ENCODE measurements at places on chromosomes 2 and 18.

DNA sequence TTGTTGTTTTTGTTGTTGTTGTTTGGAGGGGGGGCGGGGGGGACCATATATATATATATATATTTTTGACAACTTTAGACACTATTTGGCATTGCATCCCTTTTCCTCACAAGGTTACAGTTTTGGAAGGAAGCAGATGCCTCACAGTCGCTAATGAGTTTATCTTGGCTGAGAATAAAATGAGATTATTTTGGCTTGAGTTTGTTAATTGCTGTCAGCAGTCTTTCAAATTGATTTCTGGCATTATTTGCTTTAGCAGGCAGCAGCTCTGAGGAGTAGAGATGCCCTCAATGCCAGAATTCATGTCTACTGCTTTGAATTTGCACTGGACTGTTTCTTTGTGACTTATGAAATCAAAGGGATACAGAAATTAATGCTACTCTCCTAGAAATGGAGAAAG, 595.2 kb upstream of the HNMT start:
- DNase-seq: no peak

- DNase-seq: no peak
These were observed 2.3 kb upstream of the PSD4 start for GRCh38 chr2:113171334-113172075.

GRCh38 chr2:177265824-177266817, 1.6 kb upstream of the NFE2L2 start:
- no peak for DNase-seq

DNA sequence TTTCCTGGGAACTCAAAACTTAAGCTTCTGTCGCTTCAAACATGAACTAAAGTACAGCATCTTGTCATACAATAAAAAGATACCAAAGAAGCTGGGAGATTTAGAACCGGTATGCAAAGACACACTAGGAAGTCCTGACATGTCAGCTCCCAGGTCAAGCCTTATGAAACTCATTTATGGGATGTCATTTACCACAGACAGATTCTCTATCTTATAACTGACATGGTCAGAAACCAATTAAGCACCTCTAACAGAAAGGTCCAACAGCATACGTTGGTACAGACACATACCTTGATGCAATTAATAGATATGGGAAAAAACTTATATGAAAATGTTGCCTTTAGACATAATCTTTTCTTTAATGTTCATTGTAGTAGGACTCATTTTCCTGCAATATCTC, 169.0 kb downstream of the SRBD1 start:
- DNase-seq: no peak

GRCh38 chr2:68342470-68342869, 22.6 kb upstream of the PLEK start:
- no peak for DNase-seq

DNA sequence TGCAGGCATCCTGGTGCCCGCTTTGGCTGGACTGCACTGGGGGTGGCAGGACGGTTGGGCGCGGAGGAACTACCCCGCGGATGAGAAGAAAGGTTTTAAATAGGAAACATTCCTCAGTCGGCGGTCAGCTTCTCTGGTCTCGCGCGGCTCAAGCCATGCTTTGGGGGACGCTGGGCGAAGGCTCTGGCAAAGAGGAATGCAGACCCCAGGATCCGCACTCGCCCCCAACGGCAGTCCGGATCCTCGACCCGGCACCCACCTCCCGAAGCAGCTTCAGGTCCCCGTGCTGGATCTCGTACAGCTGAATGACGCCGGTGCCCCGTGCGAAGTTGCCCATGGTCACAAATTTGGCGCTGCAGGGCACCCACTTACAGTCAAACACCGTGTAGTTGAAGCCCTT, 686 bp upstream of the PNO1 start:
- DNase-seq: no peak

- no peak for DNase-seq
These were observed 55.0 kb upstream of the CTDP1 start for GRCh38 chr18:79624356-79625170.

DNA sequence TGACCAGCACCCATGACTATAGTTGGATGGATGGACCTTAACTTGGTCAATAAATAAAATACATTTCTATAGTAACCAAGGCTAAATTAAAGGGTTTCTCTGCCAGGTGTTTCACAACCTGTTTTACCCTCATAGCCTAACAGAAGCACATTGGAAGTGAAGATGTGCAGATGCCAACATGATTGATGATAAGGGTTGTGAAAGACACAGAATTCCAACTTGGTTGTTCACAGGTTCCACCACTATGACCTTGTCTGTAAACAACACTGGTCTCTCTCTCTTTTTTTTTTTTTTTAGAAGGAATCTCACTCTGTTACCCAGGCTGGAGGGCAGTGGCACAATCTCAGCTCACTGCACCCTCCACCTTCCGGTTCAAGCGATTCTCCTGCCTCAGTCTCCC, 37.5 kb upstream of the PTH2R start:
- DNase-seq: no peak

- DNase-seq: no peak
These were observed 14.3 kb upstream of the TRIB2 start for GRCh38 chr2:12702168-12703121.

DNA sequence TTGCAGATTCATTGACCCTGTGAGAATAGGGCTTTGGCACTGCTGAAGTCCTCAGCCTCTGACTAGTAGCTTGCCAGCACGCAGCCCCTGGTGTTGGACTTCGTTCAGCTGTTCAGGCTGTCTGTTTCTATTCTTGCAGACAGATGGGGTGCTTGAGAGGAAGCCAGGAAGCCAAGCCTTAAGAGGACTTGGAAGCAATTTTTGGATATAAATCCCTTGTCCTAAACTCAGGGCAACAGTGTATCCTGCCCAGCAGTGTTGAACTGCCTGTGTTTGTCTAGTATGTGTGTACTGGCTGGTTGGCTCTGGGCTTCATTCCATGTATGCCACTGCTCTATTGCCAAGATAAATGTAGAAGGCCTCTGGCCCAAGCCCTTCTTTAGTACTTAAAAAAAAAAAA, 108.6 kb downstream of the COMMD1 start:
- DNase-seq: no peak

- peak; percentile 59 for DNase-seq
These were observed 598 bp upstream of the CEP68 start for GRCh38 chr2:65055422-65056214.

DNA sequence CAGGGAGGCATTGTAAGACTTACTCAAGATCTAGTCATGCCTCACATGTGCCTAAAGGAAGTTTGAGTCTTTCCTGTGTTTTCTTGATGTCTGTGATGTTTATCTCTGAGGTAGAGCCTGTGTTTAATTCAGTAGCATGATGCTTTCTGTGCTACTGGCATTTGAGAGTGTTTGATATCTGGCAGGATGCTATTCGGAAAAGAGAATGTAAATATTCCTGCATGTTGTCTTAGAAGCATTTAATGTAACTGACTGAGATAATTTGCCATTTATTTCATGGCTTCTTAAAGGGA, 58.8 kb downstream of the GREB1L start:
- DNase-seq: no peak

DNA sequence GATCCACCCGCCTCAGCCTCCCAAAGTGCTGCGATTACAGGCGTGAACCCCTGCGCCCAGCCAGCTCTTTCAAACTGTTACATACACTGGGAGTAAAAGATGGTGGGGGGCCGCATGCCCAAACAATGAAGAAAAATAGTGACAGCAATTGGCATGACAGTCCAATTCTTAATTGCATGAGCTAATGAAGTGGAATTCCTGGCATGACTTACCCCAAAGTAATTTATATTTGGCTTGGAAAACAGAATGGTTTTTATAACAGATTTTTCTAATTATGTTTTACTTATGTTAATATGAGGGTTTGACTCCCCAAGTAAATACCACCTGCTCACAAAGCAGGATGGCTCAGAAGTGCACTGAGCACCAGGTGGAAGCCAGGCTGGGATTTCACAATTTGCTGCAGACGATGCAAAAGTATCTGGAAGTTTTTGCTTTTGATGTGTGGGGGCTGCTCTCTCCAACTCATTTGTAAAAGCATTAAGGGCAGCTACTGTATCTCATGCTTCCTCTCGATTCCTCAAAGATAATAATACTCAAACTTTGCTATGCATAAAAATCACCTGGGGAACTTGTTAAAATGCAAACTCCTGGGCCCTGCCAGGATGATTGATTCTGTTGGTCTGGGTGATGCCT, 24.0 kb upstream of the ATG16L1 start:
- no peak for DNase-seq

- DNase-seq: no peak
These were observed 320.9 kb upstream of the TCF4 start for GRCh38 chr18:55908901-55909366.

GRCh38 chr2:72833084-72833714, 7.4 kb upstream of the EXOC6B start:
- no peak for DNase-seq

DNA sequence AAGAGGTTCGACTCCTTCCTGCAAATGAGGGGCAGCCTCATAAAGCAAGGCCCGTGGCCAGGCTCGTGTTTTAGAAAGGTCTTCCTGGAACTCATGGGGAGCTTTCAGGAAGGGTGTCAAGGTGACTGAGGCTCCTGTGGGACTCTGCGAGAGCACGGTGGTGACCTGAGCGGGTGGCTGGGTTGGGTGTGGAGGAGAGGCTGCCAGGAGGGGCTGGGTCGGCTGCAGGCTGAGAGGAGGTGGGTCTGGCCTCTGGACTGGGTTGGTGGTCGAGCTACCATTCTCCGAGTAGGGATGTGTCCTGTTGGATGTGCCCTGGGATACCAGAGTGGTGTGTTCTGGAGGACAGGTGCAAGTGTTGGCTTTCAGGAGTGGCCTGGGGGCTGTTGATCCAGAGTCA, 86.4 kb downstream of the DGKD start:
- no peak for DNase-seq

DNA sequence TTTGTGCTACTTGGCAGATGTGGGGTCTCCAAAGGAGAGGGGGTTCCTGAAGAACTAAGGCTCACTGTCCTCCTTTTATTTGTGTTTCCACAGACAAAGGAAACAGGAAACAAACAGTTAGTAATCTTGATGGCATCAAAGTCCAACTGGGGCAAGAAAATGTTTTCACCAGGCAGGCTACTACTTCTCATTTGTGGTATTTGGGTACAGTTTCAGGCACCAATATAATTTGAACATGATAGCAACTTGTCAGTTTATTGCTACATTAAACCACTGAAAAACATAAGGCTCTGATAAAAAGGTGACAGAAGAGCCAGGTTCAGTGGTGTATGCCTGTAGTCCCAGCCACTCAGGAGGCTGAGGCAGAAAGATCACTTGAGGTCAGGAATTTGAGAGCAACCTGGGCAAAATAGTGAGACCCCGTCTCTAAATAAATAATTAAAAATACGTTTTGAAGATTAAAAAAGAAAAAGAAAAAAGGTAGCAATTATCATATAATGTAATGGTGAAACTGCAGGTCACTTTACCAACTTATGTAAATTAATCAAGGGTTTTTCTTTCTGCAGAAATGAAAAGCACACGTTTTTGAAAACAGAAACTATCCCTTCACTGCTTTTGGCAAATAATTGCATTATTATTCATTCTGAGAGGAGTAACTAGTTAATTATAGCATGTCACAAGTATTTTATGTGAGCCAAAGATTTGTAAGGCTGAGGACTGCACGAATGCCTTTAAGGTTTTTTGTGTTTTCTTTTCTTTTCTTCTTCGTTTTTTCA, 157.5 kb upstream of the CAVIN2 start:
- no peak for DNase-seq

DNA sequence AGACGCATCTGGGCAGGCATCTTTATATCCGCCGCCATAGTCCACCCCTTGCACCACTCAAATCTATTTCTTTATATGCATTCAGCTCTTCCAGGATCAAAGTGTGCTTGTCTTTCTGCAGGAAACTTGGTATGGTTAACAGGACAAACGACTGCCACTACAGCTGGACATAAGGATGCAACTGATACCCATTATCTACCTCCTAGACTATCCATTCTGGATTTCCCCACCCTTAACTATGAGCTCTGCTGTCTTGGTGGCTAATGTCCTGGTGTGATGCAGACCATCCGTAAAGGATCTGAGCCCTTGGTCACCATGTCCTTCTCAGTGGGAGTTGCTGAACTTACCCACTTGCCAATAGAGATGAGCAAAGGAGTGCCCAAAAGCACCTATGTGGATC, 40.1 kb upstream of the SPATS2L start:
- no peak for DNase-seq

DNA sequence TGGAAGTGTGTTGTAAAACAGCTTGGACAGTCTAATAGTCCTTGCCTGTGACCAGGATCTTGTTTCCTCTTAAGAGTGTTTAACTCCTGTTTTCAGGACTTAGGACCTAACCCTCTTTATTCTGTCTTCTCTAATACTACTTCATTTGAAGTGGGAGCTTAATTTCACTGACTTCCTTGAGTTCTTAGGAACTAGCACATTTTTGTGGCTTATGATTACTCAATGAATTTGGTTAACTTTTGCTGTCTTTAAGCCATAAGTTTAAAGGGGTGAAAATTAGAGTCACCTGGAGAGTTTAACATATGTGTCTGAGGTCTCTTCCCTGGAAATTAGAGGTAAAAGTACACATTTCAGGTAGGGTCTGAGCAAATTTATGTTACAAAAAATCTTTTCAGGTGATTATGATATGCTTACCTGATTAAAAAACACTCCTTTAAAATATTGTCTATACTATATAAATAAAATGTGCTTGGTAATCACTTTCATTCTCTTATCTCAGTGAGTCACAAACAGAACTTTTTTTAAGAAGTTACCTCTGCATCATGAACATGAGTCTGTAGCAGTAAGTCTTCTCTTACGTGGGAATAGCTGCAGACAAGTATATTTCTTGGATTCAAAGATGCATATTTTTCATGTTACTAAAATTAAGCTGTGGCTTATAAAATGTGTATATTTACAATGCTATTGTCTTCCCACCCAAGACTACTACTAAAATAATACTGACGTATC, 52.7 kb downstream of the ATP9B start:
- no peak for DNase-seq

DNA sequence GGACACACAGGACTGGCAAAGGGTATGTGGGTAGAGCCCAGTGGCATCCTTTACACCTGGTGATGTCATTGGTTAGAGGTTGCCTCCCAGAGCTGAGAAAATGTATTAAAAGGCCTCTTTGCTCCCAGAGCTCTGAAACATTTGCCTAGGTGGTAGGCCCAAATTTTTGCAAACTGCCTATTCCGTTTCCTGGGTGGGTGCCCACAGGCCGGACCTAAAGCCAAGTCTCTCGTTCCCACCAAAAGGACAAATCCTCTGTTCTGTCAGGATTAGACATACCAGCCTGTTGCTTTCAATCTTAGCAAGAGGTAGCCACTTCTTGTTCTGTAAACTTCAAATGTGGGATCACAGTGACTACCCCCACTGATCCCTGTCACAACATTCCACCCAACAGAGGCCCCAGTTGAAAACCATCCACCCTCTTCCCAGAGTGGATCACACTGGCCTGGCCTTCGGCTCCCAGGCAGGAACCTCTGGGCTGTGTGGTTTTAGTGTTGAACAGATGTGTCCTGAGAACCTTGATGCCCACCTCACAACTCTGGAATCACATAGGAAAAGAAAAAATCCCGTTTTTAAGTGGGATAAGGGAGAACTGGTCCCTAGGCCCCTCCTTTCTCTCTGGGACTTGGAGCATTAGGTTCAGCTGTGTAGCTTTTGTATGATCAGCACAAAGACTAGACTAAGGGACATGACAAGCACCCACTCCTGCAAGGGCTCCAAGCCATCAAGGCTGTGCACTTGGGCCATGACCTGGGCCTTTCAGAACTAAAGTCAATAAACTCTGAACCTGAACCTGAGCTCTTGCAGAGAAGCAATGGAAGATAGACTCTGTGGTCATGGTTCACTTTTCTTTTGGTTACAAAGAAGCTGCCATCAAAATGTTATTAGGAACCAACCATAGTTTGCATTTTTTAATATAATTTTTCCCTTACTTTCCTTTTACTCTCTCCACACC, 211.3 kb downstream of the CYP26B1 start:
- no peak for DNase-seq

GRCh38 chr2:181978351-181979150, 7.1 kb upstream of the PPP1R1C start:
- no peak for DNase-seq

- DNase-seq: no peak
These were observed 133.9 kb downstream of the GFPT1 start for GRCh38 chr2:69253112-69253511.
